ENCODE measurements at places on chromosomes 6 and 20.

GRCh38 chr20:22729180-22729579 lies 144.8 kb upstream of the FOXA2 start:
- DNase-seq = no peak

DNA sequence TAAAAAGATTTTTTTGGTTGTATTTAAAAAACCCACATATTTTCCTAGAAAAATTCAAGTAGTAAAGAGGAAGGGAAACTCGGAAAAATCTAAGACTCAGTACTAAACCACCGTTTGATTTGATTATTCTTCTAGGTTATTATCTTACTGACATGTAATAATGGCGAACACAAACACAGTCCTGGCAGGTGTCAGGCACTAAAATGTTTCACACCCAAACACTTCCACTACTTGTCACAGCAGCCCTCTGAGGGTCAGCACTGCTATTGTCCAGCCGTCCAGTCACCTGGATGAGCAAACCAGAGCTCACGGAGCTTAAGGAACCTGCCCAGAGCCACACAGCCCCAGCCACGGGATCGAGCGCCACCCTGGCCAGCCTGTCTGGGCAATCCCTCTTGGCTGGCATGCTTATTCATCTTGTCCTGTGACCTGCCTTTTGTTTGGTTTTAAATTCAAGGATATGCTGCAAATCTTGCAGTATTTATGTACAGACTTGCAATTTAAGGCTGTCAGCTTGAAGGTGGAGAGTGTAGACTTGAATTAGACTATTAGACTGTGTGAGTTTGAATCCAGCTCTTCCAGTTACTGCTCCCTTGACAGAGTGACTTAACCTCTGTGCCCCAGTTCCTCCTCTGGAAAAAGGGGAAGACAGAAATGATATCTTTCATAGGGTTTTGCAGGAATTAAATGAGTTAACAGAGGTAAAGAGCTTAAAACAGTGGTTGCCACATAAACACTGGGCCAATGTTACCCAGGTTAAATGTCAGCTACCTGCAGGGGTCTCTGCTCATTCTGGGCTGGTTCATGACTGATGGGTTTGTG lies 82.2 kb downstream of the CDYL start:
- DNase-seq = no peak

GRCh38 chr20:38453941-38454340 lies 18.7 kb upstream of the RALGAPB start:
- DNase-seq = no peak

DNA sequence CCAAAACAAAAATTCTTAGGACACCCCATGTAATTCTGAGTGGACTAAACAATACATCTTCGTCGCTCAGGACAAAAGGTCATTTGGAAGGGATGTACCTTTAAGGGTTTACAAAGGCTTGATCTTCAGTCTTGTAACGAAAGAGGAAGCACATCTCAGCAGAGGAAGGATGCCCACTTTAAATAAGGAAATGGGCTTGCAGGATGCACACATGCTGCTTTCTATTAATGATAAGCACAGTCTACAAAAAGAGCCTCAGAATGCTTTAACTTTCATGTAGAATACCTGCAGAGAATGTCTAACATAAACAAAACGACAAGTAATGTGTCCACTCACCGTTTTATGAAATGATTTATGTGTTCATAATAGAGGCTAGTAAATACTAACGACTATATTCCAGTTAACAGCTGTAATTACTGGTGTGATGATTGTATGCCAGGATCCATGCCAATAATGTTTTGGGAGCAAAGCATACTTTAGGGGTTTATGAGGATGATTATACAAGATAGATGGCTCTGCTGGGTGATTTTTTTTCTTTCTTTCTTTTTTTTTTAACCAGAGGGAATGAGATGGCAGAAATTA lies 216.9 kb downstream of the GMDS start:
- DNase-seq = no peak

GRCh38 chr6:157089851-157090250 lies 233.5 kb downstream of the TMEM242 start:
- no peak for DNase-seq

DNA sequence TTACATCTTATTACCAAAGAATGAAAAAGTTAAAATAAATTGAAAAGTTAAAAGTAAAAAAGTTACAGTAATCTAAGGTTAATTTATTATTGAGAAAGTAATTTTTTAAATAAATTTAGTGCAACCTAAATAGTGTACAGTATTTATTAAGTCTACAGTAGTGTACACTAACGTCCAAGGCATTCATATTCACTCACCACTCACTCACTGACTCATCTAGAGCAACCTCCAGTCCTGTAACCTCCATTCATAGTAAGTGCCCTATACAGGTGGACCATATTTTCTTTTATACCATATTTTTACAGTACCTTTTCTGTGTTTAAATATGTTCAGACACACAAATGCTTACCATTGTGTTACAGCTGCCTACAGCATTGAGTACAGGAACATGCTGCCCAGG lies 624.7 kb upstream of the NOX3 start:
- DNase-seq = no peak
